ENCODE measurements at places on chromosomes 11 and 22.

DNA sequence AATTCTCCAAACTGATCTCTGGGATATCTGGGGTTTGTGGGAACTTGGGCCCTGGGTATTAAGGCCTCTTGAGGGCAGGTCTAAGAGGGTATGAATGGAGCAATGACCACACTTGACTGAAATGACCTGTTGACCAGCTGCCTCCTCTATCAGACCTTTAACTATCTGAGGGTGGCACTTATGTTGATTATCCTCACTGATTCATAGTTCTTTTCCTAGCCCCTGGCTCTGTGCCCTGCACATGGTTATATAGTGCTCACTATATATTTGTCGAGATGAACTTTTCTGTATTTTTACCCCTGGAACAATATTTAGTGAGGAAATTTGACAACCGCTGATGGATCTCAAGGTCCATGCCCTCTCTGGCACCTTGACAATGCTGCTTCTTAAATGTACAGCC, 305.5 kb upstream of the PLET1 start:
- no peak for DNase-seq

GRCh38 chr11:121692236-121692635, 239.5 kb upstream of the SORL1-AS1 start:
- no peak for DNase-seq

- no peak for DNase-seq
Observed at GRCh38 chr11:1399386-1400316, 9.9 kb downstream of the BRSK2 start.

- DNase-seq: no peak
Observed at GRCh38 chr11:131458421-131458820, 88.0 kb downstream of the NTM start.

DNA sequence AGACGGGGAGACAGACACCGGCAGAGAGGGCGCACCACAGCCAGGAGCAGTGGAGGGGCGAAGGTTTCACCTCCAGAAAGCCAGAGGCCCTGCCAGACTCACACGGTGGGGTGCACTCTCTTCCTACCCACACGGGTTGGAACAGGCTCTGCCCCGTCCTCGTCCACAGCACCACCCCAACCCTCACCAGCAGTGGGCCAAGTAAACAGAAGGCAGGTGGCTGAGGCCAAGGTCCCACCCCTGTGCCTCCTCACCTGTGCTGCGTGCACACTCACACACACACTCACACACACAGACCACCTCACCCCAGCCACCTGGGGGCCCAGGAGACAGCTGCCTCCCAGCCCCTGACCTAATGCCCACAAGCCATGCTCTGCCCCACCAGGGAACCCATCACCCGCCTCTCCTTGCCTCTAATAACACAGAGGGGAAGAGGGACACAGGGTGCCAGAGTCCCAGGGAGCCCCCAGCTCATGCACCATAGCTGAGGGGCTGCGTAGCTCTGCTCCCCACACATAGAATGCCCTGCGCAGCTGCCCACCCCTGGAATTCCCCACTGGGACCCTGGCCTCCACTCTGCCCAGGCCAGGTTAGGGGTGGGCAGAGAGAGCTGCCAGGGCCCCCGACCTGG, 3.1 kb downstream of the CYB5R3 start:
- DNase-seq: no peak

DNA sequence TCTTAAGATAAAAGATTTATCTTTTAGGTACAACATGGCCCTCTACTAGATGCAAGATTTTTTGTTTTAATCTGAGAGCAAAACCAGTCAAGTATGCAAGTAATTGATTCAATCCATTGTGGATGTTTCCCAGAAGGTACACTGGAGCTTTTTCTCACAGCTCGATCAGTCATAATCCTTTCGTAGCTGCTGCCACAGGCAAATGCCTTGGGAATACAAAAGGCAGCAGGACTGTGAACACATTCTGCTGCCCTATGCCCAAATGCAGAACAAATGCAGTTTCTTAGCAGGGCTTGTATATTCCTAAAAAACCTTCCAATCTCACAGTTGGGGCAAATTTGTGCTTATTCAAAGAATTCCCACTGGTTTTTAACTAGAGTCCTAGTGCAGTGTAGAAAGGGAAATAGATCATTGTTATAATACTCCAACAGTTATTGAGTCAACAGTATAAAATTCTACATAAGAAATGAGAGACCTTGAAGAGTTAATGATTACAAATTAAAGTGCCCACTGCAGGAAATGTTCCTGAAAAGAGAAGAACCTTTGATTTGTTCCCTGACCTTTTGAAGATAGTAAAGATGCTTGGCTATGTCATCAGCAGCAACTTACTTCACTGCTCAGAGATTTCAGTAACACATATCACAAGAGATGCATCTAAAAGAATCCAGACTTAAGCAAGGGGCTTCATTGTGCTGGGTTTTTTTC, 14.1 kb downstream of the LPXN start:
- DNase-seq: no peak

DNA sequence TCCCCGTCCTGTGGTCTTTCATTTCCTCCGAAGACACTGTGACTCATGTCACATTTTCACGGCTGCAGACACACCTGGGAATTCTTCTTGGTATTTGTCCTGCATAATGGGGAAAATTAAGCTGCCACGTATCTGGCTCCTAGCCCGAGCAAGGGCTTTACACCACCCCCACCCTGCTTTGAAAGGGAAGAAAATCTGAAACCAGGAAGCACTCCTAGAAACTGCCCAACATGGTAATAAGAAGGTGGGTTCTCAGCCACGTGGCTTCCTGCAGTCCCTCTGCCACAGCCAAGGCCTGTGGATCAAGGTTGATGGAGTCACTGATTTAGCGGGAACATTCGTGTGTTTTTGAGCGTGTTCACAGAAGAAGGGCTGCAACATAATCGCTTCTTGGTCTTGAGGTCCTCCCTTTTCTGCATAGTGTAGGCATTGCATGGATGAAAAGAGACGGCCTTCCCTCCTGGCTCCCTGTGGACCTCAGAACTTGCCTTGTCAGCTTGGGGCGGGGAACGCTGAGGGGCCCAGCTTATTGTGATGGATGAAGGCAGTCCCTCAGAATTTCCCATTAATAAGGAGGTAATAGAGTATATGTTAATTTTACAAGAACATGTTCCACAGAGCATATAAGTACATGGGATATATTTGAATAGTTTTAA, 292.0 kb downstream of the NTM start:
- DNase-seq: no peak
